Activated naive CD8-positive, alpha-beta T cell treated with anti-CD3 and anti-CD28 coated beads, Interleukin-2, amount 10 ng/mL, durations not matched to agents 7 days and 5 days (primary cell): ENCODE measurements at places on chromosomes 5 and 9.

DNA sequence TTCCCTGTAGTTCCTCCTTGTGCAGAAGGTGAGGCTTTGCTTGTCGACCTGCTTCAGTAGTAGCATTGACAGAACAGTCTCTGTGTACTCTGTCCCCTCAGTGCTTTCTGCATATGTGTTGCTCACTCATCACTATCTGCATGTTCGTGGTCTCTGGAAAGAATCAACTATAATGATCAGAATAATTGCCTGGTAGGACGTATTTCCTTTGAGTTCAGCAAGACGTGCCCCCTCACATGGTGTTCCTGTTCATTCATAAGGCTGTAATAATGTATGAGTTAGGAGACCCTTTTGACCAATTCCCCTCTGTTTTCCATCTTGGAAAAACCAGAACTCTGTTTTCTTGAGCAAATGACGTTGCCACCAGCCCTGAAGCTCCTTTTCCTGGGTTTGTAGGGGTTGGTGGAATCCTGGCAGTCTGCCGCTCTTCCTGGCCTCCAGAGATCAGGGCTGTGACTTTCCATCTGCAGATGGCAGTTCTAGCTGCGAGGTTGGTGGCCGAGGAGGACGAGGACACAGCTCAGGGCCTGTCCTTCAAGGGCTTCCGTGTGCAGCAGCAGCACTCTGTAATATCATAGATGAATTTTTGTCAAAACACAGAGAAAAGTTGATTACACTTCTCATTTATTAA is 61.9 kb downstream of the EXOSC2 start:
- DNase-seq: no peak

DNA sequence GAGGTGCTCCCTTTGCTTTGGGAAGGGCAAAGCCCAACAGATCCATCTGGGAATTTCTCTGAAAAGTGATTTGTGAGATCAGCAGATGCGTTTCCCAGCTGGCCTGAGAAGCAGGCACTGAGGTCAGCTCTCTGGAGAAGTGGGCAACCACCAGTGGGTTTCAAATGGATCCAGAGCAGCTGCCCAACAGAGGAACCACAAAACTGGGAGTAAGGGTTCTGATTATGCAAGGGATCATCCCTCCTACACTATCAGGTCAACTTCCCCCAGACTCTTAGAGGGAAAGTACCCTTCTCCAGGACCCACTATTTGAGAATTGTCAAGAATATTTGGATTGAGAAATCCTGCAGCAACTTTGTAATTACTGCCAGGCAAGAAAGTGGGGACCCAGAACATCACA is 21.7 kb downstream of the CCL28 start:
- no peak for DNase-seq

DNA sequence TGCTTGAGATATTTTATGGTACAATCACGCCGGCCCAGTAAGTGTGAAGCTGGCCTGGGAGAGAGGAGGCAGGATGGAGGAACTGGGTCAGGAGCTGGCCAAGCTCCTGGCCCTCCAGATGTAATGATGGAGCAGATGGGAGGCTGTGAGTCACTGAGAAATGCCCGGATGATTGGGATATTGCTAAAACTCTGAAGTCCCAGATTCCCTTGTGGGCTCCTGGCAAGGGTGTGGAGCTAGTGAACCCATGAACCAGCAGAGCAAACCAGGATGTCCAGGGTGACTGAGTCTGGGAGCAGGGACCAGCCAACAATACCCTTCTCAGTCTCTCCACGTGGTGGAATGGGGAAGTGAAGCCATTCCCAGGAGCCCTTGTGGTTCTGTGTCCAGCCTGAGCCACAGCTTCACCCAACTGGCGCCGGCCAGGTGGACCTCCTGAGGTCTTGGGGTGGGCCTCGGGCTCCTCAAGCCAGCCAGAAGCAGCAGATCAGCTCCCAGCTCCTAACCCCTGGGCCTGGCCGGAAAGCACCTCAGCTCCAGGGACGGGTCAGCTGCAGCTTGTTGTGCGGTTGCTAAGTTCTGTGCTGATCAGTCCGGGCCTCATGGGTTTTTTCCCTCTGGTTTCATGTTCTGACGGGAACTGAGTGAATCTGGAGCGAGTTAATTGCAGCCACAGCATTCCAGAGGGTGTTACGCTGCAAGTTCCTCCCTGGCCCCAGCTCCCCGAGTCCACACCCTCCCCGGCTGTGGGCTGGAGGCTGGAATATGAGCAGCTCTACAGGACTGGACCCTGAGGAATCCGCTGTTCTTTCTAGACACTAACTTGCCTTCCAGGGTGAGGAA is 37.6 kb downstream of the DUSP1 start:
- no peak for DNase-seq

GRCh38 chr9:23611869-23612268 is 214.2 kb downstream of the ELAVL2 start:
- DNase-seq: no peak

- no peak for DNase-seq
Measured at GRCh38 chr5:42268630-42269029, 154.6 kb upstream of the GHR start.

DNA sequence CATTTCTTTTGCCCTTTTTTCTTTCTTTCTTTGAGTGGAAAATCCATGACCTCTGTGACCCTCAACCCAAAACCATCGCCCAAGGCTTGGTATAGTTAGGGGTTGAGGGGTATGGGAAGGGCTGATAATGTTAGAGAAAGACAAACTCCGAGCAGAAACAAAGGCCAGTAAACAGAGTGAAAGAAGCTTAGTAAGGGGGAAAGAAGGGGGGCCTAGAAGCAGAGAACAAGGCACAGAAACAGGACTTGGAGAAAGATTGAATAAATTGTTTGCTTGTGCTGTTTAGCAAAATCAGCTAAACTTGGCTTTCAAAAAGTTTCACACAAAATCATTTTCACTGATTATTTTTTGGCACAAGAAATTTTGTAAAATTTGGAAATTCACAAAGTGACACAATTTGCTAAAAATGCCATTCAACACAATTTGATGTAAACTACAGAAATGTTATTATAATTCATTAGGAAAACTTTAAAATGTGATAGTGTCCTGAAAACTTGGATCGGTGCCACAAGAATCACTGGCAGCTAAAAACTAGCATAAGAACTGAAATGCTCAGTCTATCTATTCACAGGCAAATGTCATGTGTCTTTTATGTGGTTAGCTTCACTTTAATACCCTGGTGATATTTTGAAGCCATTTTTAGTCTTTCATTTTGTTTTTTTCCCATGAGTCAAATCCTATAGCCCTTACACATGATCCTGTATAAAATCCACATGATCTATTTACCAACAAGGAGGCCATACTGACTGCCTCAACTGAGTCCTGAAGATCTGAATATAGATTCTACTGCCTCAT is 276.4 kb downstream of the NR2F1-AS1 start:
- no peak for DNase-seq

- DNase-seq: no peak
Measured at GRCh38 chr9:123689701-123690428, 240.1 kb downstream of the DENND1A start.

GRCh38 chr5:77438071-77438470 is 54.0 kb downstream of the WDR41 start:
- no peak for DNase-seq

DNA sequence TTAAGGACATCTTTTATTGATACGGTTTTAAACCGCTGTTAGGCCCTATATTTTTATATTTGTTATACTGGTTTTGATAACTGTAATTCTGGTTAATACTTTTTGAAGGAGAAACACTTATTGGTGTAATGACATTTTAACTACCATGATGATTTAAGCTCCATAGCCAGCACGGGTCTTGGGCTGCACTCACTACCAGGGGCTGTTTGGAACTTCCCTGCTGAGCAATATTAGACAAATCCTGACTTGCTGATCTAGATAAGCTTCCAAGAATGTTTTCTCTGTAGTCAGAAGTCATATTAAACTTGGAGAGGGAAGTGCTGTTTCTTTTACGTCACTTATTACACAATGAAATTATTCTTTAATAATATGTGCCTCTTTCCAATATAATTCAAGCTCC is 540.0 kb upstream of the GRAMD2B start:
- no peak for DNase-seq

- no peak for DNase-seq
Measured at GRCh38 chr5:78808380-78808779, 159.8 kb upstream of the LHFPL2 start.

DNA sequence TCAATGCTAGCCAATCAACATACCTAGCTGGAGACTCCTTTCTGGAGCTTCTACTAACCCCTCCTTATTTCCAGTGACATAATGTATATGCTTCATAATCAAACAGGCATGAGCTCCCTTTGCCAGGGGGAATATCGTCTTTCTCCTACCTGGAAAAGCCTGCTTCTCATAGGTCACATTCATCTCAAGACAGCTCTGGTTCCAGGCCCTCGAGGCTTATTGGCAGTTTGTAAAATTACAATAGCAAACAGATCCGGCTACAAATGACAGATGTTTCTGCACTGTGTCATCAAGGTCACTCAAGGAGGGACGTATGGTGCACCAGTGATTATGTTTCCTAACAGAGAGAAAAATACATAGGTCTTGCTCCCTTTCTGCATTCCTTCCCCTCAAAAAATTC is 140.0 kb downstream of the SAXO1 start:
- no peak for DNase-seq

GRCh38 chr5:167716126-167716775 is 575.2 kb upstream of the WWC1 start:
- DNase-seq: no peak

GRCh38 chr9:121353241-121354061 is 16.6 kb downstream of the STOM start:
- peak; percentile 43 for DNase-seq

DNA sequence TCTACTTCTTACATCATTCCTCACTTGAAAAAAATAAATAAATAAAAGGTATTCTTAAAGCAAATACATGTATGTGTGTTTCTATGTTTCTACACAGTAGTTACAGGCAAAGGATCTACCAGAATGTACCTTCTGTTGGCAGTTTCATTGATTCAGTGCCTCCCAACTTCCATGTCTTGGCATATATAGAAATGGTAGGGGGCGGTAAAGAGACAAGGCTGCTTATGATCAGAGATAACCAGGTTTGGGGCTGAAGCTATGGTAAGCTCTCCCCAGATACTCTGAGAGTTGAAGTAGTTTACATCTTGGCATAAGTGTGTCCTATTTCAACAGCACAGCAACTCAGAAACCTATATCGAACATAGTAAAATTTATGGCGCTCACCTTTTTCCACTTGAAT is 1075.4 kb upstream of the C9orf72 start:
- no peak for DNase-seq

- DNase-seq: no peak
Measured at GRCh38 chr5:78016863-78017529, 240.9 kb upstream of the TBCA start.

DNA sequence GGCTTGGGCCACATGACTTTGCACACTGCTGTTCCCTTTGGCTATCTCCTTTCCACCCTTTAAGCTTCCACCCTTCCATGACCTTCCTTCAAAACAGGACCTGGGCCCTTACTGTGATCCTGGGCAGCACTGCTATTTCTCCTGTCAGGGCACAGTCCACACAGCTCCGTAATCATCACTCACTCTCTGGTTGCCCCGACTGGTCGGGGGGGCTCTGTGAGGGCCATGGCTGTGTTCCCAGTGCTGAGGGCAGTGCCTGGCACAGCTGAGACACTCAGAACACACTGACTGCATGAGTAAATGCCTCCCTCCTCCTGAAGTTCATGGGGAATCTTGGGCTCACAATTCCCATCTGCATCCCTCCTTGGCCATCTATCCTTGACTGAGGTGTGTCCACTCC is 12.2 kb downstream of the TRAF1 start:
- no peak for DNase-seq

GRCh38 chr5:175250426-175250825 is 193.6 kb downstream of the DRD1 start:
- DNase-seq: no peak

GRCh38 chr5:107232293-107232692 is 438.4 kb downstream of the EFNA5 start:
- DNase-seq: no peak

- peak; percentile 49 for DNase-seq
Measured at GRCh38 chr5:137695651-137696428, 40.0 kb downstream of the KLHL3 start.

- no peak for DNase-seq
Measured at GRCh38 chr5:23840083-23840482, 332.7 kb downstream of the PRDM9 start.

DNA sequence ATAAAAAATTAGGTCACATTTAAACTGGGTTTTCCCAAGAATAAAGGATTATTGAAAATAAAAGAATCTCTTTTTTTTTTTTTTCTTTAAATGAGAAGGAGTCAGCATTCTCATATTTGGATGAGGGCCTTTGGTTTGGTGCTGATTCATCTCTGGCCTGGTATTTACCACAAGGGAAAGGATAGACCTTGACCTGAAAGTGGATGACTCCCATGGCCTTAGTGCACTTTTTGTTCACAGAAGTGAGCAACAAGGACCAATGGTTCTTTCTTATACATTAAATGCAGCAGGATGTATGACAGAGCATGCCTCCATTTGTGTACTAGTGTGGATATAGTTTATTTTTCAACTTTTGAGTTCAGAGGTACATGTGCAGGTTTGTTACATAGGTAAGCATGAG is 6.9 kb downstream of the YTHDC2 start:
- no peak for DNase-seq
